ENCODE measurements at places on chromosomes 1 and 21.

DNA sequence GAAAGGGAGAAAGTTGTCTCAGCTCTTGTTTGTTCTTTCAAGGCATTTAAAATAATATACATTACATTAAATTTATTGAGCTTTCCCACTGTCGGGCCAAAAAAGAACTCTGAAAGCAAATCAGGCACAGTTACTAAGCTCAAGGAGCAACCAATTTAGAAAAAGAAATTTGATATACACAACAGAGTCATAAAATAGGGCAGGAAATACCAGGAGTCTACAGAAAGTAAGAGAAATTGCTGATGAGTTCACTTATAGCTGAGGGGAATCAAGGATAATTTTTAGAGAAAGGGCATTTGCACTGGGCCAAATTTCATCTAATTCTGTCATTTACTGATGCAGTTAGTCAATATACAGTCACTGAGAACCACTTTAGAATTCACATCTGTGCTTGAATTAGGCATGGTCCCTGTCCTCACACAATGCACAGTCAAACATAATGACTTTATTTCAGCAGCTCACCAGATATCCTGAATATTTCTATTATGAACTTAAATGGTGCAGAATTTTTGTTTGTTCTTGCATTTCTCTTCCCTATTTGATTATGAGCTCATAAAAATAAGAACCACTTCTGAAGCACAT, 249.6 kb upstream of the BEND5 start:
- no peak for DNase-seq

GRCh38 chr21:26965040-26965906, 1.6 kb downstream of the ADAMTS5 start:
- no peak for DNase-seq

GRCh38 chr1:89922911-89923310, 72.0 kb upstream of the ZNF326 start:
- no peak for DNase-seq

GRCh38 chr1:109331113-109331512, 24.3 kb upstream of the MYBPHL start:
- DNase-seq = no peak

DNA sequence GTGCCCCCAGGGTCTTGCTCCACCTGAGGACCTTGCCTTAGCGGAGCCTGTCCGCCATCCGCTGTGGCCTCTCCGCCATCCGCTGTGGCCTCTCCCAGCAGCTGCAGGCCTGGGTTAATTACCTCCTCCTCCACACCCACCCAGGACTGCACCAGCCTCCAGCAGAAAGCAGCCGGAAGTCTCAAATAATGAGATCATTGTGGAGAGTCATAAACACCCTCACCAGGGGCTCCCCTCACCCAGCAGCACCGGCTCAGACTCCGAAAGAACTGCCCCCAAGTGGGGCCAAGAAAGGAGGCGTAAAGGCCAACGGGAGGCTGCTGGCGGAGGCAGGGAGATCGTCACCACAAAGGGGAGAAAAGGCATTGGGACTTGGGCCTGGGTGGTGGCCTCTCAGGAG, 10.7 kb upstream of the GPR153 start:
- DNase-seq = no peak

GRCh38 chr1:30656171-30656940, 67.0 kb downstream of the MATN1 start:
- DNase-seq = no peak

DNA sequence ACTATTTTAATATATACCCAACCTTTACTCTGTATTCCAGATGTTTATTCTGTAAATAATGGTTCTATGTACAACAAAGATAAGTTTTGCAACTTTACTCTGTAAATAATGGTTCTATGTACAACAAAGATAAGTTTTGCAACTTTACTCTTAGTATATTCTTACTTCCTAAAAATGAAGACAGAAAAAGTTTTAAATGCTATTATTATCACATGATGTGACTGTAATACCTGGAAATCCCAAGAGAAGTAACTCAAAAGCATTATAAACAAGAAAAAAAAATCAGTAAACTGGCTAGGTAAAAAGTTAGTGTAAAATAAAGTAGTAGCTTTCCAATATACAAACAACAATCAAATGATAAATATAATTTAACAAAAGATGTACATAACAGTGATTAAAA, 18.5 kb upstream of the EXO1 start:
- DNase-seq = no peak

- DNase-seq = no peak
These were observed 54.6 kb downstream of the TENT5C start for GRCh38 chr1:117660271-117660965.

DNA sequence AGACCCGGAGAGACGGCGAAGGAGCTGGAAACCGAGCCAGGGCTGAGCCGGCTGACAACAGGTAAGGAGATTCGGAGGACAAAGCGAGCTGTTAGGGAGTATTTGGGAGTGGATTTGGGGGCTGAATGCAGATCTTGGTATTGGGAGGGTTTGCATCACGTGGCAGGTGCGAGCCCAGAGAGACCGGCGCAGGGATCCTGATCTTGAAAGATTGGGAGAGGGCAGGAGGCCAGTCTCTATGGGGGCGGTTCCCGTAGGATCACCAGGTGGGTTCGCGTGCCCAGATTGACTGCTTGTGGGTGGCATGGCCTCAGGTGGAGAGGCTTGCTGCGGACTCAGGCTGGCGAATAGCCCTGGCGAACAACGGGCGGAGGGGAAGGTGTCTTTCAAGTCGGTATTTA, 204 bp downstream of the CIART start:
- DNase-seq = no peak

GRCh38 chr1:246002725-246003441, 504.2 kb downstream of the SMYD3 start:
- DNase-seq = peak; percentile 75

DNA sequence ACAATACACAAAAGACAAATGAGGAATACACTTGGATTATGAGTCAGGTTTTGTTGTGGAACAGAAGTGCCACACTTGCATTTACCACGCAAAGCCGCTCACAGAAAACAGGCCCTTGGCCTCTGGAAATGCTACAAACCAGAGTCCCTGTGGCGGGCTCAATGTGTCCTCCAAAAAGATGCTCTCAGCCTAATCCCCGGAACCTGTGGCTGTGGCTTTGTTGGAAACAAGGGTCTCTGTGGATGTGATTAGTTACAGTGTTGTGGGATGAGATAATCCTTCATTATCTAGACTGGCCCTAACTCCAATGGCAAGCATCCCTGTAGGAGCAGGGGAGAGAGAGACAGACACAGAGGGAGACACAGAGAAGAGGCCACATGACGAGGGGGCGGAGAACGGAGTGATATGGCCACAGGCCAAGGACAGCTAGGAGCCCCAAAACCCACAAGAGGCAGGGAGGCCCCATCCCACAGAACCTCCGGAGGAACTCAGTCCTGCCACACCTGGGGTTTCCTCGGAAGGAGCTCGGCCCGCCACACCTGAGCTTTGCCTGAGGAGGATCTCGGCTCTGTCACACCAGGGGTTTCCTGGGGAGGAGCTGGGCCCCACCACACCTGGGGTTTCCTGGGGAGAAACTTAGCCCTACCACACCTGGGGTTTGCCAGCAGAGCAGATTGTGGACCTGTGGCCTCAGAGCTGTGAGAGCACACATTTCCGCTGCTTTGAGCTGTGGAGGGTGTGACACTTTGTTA, 55.4 kb downstream of the NPHP4 start:
- no peak for DNase-seq

DNA sequence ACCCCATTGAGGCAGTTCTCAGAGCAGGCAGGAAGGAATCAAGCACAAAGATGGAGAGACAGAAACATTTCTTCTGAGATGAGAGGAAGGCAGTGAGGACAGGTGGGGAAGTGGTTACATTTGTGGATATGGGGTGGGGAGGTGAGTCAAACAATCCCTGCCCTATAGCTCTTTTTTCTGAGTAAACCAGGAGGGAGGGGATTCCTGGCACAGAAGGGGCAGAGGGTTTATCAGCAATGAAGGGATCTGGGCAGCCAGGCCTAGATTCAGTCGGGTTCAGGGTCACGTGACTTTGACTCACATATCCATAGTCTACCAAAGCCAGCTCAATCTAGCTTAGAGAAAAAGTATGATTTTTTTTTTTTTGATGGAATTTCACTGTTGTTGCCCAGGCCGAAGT, 15.7 kb upstream of the PHC2 start:
- no peak for DNase-seq

DNA sequence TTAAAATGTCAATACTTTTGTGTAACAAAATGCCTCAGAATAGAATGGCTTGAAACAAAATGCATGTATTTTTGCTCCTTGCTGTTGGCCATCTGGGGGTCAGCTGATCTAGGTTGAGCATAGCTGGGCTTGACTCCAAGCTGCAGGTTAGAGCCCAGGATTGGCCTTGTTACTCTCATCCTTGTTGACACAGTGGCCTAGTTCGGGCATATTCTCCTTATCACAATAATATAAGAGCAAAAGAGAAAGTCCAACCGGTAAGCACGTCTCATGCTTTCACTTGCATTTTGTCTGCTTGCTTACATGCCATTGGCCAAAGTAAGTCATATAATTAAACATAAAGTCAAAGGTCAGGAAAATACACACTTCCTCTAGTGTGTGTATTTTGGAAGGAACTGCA, 456.2 kb downstream of the KCNT2 start:
- no peak for DNase-seq

DNA sequence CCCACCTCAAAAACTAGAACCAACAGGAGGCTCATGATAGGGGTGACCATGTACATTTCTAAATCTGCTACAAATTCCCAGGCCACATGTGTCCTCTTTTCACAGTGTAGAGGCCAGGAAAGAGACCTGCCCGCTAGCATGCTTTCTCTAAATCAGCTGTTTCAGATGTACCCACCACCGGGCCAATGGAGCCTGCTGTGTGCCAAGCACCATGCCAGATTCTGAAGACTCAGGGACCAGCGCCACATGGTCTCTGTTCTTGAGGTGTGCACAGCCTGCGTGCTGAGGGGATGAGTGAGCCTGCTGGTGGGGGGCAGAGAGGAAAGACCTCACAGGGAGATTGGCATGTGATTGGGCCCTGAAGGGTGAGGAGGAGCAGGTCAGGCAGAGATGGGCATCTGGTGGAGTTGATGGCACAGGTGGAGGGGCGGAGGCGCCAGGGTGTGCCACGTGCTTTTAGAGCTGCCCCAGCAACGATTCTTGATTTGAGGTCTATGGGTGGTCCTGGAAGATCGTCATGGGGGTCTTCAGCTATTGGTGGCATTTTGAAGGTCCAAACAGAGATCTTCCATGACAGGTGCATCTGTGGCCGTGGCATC, 485.1 kb upstream of the VAMP3 start:
- no peak for DNase-seq

- peak; percentile 28 for DNase-seq
These were observed 31.3 kb upstream of the JUN start for GRCh38 chr1:58815069-58815685.

- DNase-seq = no peak
These were observed 69.2 kb downstream of the OLFML2B start for GRCh38 chr1:161954466-161954865.

DNA sequence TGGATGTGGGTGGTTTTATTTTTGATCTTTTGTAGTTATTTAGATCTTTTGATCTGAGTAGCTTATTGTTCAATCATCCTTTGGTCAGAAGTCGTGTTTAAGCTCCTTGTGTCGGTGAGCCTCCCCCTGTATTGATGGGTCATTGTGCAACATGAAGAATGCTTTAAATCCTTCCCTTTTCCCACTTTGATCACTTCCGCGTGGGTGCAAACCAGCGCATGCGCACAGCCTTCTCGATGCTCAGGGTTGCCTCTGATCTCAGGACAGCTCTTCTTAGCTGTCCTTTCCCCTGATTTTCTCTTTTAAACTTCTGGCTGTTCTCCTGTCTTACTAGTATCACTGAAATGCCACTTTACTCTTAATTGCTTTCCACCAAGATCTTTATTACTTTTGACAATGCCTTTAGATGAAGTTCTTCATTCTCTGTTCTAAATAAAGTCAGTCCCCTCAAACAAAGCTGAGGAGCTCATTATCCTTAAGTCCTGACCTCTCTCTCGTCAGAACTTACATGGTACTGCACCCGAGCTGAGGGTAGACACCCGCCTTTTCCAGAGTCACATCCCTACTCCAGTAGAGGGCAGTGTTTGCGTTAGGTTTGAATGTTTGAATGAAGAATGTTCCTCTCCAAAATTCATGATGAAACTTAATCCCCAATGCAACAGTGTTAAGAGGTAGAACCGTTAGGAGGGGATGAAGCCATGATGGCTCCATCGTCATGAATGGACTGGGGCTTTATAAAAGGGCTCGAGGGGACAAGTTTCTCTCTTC, 547.9 kb upstream of the TMPRSS15 start:
- DNase-seq = peak; percentile 34

DNA sequence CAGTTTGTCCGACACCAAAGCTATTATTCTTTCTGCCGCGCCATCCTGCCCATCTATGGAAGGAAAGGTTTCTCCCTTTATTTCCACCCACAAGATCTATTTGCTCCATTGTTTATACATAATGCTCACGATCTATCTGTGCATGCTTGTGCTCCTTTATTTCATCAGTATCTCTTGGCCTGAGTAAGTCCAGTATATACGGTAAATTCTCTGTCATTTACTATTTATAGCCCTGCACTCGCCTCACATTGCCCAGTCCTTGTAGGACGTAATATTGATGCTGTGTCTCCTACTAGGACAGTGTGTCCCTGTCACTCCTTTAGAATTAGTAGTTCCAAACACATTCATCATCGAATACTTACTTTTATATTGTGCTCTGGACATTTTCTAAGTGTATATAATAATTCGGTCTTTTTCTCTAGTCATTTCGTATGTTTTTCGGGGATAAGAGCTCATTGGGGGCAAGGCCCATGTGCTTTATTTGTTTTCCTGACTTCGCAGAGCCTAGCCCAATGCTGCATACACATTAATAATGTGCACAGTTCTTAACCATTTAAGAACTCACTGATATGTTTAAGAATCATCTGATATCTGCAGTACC, 3.1 kb upstream of the NID1 start:
- DNase-seq = no peak

DNA sequence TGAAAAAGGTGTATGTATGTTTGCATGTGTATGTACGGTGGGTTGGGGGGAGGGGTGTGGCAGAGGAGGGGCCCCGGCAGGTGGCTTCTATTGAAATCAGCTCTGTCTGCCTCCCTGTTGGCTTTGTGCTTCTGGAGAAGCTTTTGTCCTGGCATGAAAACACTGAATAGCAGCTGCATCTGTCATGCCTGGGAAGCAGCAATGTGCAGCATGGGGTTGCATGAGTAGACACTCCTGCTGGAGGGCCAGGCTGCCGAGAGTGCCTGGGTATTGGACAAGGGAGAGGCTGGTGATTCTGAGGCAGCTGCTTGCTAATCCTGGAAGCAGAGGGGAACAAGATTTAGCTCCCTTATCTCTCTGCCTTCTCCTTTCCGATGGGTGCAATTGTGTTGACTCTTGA, 20.5 kb downstream of the MAPKAPK2 start:
- no peak for DNase-seq

- DNase-seq = no peak
These were observed 7.7 kb upstream of the RSPH1 start for GRCh38 chr21:42503711-42504110.

DNA sequence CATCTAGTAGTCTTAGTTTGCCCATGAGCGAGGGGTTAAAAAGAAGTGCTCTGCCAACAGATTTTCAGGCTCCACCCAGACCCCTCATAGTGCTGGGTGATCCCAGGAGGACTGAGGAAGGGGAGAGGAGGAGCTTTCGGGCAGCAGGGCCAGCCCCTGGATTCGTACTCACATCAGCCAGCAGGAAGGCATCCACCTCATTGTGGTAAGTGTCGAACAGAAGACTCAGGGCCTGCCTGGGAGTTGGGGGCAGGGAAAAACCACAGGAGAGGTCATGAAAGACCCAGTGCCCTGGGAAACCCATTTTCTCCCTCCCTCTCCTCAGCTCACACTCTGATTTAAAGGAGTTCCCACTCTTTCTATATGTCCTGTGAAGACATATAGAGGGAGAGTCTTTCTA, 34.9 kb downstream of the PIK3C2B start:
- no peak for DNase-seq

- DNase-seq = no peak
These were observed 5.1 kb downstream of the GORAB start for GRCh38 chr1:170536924-170537551.

All from globus pallidus (tissue), 1 donor.